ENCODE measurements at places on chromosomes 5 and 9. TPM values are rescaled to one million over a fixed set of nuclear protein-coding genes. Genes with fewer than 3 reads are reported as not detected.

The IFNA2 gene
- total RNA-seq = not detected

The RAI14 gene
- 49.4 TPM for total RNA-seq

The IFNA8 gene
- total RNA-seq = not detected

The HACD4 gene
- 5.3 TPM for total RNA-seq

The SPINK13 gene
- total RNA-seq = not detected

The CXCL14 gene
- 1.1 TPM for total RNA-seq

The MZB1 gene
- 0.24 TPM for total RNA-seq

The TAF11L9 gene
- total RNA-seq = not detected

The ERCC8 gene
- total RNA-seq = 24.6 TPM

The UGT3A2 gene
- total RNA-seq = not detected

The SLC6A19 gene
- not detected for total RNA-seq

The NUTM2G gene
- total RNA-seq = not detected

The SCGB3A2 gene
- total RNA-seq = not detected

The FAM153A gene
- total RNA-seq = 1.3 TPM

The PCDHB13 gene
- total RNA-seq = 0.24 TPM

Data from tracheal epithelial cell (primary cell).